GM06990 (cell line): ENCODE measurements at places on chromosomes 16 and 17.
A peak's percentile ranks its signal among the peaks of the same experiment; 100 is the strongest.

DNA sequence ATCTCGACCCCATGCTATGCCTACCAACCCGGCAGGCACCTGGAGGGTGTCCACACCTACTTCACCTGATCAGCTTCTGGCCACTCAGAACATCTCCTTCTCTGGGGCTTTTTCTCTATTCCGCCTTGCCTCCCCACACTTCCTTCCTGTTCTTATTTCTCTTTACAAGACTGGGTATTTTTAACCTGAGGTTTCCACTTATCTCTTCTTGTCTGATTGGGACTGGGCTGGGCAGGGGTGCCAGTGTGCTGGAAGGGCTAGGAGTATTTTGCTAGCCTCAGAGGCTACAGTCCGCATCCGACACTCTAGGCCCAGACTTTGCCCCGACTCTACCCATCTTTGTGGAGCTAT, 26.2 kb upstream of the ZNF652 start:
- DNase-seq = peak; percentile 71

GRCh38 chr17:72901657-72902056, 190.8 kb downstream of the SLC39A11 start:
- DNase-seq = no peak

- no peak for DNase-seq
These were observed 110.3 kb upstream of the RBL2 start for GRCh38 chr16:53323924-53324323.

DNA sequence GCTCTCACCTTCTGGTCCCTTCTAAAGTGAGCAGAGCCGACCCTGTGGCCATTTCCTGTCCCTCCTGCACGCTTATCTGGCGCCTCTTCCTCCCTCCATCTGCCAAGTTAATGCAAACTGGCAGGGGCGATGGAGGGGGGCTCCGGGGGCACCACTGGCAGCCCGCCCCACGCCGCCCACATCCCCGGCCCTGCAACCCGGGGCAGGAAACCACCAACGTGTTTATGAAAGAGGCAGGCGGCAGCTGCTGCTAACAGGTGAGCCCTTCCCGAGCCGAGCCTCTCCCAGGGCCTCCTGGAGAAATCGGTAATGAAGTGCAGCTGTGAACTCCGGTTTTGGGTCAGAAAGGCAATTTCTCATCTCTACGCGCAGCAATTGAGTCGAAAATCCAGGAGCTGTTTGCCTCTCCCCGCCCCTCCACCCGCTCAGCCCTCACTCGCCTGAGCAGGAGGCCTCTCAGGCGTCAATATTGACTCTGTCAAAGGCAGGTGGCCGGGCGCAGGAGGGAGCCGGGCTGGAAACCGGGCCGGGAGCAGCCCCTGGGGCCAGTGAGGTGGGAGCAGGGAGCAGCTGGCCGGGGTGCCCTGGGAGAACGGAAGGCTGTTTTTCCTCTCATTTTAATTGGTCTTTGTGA, 164.4 kb upstream of the GSE1 start:
- DNase-seq = peak; percentile 37

GRCh38 chr17:78745407-78746088, 36.5 kb downstream of the CYTH1 start:
- no peak for DNase-seq
